Activated B cell treated with CpG ODN at 0.5 μM for 24 hours (primary cell): ENCODE measurements at places on chromosomes 3 and 15.
A peak's percentile ranks its signal among the peaks of the same experiment; 100 is the strongest.

GRCh38 chr15:65856821-65857455 lies 12.4 kb upstream of the RAB11A start:
- no peak overlapping the region for H3K4me3 ChIP-seq
- no peaks in the 10 kb centered on the region for H3K36me3 ChIP-seq

DNA sequence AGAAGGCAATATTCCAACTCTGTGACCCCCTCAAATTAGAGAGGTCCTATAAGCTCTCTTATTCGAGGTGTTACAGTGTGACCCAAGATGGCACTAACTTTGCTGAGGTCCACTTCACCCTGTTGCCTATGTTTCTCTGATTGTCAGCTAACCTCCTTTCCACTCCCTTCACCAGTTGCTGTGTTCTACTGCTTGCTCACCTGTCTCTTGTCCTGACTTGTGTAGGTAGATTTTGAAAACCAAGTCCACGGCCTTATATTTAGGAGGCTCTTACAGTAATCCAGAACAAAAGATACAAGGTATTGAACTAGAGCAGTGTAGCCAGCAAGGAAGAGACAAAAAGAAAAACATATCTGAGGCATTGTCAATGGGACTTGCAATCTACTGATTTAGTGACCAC lies 20.1 kb upstream of the GSK3B start:
- H3K27ac ChIP-seq = no peak overlapping the region
- H3K4me3 ChIP-seq = no peak overlapping the region
- DNase-seq = no peak
- no peaks in the 10 kb centered on the region for H3K4me1 ChIP-seq

DNA sequence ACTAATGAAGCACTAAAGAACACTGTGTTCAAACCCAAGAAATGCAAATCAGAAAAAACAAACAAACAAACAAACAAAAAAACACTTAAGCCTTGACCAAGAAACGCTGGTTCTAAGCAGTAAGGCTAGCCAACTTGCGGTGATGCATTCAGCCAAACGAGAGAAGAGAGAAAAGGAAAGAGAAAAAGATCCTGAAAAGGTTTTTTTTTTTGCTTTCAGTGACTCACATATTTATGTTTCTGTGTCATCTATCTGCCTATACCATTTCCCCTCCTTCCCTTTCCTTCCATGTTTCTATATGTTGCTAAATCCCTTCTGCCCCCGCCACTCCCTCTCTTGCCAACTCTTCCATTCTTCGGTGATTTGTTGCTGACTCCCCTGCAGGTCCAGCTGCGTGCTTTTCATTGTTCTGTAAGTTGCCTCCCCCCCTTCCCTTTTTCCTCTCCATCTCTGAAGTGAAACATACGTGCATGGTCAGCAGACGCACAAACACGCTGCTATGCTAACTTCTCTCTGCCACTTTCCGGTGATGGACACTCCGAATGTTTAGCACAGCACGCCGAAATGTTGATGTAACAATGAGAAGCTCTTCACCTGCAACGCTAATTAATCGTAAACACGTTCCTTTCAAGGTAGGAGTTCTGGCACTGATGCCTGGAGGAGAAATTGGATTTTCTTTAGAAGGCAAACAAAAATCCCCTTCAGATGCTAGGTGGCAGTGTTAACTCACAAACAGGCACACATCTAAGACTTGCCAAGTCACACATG lies 154.4 kb downstream of the TUSC7 start:
- DNase-seq = no peak
- no peaks in the 10 kb centered on the region for H3K27me3 ChIP-seq
- H3K4me1 ChIP-seq = no peaks in the 10 kb centered on the region
- H3K27ac ChIP-seq = no peak overlapping the region
- H3K4me3 ChIP-seq = no peak overlapping the region

GRCh38 chr15:68075764-68076385 lies 21.8 kb downstream of the PIAS1 start:
- no peaks in the 10 kb centered on the region for H3K27me3 ChIP-seq
- no peak overlapping the region for H3K27ac ChIP-seq
- H3K4me3 ChIP-seq = no peak overlapping the region

DNA sequence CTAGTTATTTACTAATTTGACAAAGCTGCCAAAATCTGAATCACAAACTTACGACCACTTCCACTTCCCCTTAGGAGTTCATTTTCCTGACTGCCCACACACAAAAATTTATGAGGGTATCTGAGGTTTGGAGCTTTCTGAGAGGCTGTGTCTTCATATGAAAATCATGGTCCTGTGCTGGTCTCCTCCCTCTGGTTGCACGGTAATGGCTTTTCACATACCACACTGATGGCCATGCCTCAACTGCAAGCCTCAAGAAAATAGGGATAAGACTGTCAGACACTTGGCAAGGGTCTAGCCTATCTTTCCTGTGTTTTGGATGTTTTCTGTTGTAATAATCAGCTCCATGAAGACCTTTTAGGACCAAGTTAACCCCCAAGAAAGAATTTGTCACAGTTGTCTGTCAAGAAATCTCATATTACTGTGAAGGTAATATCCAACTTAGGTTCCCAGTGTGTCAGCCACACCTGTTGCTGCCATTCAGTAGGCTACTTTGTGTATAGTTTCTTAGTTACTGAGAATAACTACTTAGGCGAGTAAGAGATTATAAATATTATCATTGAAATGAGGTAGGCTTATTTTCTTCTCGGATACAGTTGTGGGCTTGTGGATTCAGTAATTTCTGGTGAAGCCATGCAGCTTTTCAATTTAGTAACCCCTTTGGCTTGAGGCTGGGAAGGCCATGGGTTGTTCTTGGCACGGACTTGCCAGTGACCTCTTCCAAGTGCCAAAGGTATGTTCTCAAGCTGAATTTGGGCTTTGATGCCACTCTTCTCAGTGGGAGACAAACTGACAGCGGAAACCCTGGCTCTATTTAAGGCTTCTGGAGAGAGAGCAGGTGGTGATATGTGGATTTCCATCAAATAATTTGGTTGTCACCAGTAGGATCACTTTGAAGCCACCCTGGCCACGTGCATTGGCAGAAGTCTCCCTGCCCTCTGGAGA lies 101.1 kb downstream of the RYR3 start:
- DNase-seq = no peak
- H3K4me3 ChIP-seq = no peak overlapping the region
- H3K36me3 ChIP-seq = no peaks in the 10 kb centered on the region
- no peaks in the 10 kb centered on the region for H3K4me1 ChIP-seq

- H3K36me3 ChIP-seq = no peaks in the 10 kb centered on the region
- peaks cover 78% of the 10 kb centered on the region for H3K4me1 ChIP-seq
- no peaks in the 10 kb centered on the region for H3K27me3 ChIP-seq
- no peak overlapping the region for H3K4me3 ChIP-seq
- peak overlapping the region; percentile 0 for H3K27ac ChIP-seq
- no peak for DNase-seq
Observed at GRCh38 chr3:167749209-167749608, 13.7 kb downstream of the SERPINI1 start.

GRCh38 chr3:45611628-45612081 lies 17.1 kb downstream of the LIMD1 start:
- no peak for DNase-seq
- peak overlapping the region; percentile 70 for H3K4me3 ChIP-seq
- peaks cover 43% of the 10 kb centered on the region for H3K36me3 ChIP-seq
- no peaks in the 10 kb centered on the region for H3K27me3 ChIP-seq
- peaks cover 93% of the 10 kb centered on the region for H3K4me1 ChIP-seq
- H3K27ac ChIP-seq = peak overlapping the region; percentile 87
